ENCODE measurements at places on chromosomes 2 and 18.

- DNase-seq, result no peak
Observed at GRCh38 chr2:160499865-160500264, 6.3 kb upstream of the RBMS1 start.

GRCh38 chr2:75560768-75561565 is at the start of gene EVA1A:
TSS of gene EVA1A (minus strand) at chr2:75560939. CDS start at chr2:75518140, 42,799 bp downstream.
- peak; percentile 34 for DNase-seq

GRCh38 chr2:117738991-117739839 is 75.3 kb upstream of the DDX18 start:
- DNase-seq, result no peak

DNA sequence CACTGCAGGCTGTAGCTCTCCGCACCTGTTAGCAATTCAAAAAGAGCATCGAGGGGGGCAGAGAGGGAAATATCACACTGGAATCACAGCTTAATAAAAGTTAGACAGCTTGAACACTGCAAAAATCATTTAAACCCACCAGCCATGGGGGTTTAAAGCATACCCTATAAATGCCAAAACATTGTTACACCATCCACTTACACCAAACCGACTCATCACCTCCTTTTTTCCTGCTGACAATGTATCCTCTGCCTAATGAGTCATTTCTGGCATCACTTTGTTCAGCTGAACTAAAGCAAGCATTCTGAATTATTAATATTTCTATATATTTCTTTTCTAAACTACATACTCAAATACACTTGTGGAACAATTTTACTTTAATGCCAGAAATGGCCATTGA is 21.6 kb downstream of the MC4R start:
- no peak for DNase-seq

GRCh38 chr18:25420077-25420825 is 68.3 kb upstream of the ZNF521 start:
- DNase-seq, result no peak

GRCh38 chr2:185522472-185522871 is 216.1 kb upstream of the FSIP2 start:
- no peak for DNase-seq

DNA sequence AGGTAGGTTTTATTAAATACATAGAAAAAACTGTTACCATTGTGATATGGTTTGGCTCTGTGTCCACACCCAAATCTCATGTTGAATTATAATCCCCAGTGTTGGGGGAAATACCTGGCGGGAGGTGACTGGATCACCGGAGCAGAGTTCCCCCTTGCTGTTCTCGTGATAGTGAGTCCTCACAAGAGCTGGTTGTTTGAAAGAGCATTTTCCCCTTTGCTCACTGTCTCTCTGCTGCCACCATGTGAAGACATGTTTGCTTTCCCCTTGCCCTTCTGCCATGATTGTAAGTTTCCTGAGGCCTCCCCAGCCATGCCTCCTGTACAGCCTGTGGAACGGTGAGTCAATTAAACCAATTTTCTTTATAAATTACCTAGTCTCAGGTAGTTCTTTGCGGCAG is 352.7 kb upstream of the SLC39A10 start:
- DNase-seq, result no peak

DNA sequence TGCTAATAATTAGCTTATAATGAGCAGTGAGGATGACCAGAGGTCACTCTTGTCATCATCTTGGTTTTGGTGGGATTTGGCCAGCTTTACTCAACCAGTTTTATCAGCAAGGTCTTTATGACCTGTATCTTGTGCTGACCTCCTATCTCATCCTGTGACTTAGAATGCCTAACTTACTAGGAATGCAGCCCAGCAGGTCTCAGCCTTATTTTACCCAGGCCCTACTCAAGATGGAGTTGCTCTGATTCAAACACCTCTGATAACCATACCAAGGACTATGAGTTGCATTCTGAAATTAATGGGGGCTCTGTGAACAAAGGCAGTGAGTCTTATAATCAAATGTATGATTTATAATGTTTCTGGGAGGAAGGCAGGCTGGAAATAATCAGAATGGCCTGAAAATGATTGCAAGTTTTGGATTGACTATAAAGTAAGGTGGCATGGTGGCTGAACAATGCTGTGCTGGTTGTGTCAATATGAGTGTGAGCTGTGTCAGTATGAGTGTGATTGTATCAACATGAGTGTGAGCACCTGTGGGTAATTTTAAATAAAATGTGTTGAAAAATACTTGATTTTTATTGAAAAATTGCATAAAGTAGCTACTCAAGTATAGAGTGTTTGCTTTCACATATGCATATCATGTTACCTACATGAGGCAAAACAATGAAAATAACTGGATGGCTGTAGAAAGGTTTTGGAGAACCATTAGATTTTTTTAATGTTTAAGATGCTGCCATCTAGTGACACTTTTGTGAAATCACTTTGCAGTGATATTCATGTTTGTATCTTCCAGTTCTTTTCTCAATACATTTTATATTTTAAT is 103.0 kb downstream of the KYNU start:
- DNase-seq, result no peak

DNA sequence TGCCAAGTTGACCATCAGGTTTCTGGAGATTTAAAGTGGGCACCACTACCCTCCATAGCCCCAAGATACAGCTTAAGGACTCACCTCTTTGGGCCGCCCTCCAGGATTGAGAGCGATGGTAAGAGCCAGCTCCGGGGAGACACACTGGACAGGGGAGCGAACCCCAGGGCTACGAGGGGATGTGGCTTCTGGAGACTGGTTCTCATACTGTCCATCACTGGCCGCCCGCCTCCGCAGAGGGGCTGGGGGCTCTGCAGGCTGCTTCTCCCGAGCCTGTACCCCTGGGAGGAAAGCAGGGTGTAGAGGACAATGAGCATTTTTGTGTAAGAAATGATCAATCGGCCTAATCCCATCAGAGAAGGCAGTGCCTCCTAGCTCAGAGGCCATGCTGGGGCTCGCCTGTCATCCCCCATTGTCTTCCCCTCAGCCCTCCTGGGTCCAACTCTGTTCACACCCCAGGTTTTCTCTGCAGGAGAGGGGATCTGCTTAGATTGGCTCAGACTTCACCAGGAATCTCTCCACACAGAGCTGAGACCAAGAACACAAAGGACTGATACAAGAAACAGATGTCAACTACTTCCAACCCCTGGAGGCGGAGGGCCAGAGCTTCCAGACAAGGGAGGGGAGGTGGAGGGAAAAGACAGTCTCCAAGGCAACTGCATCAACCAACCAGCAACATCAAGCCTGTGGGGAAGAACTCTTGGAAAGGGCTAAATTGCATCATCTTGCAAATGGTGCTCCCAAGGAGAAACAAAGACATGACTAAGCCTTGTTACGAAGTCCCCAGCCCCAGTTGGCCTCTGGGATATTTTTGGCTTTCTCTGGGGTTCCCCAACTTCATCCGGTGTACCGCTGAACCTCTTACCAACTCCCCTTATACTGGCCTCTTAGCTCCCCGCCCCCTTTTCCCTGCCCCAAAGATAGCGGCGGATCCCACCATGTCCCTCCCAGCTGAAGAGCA is 166.6 kb downstream of the TNS1 start:
- DNase-seq, result peak; percentile 33

GRCh38 chr2:24359129-24360049 is 947 bp downstream of the ITSN2 start:
- DNase-seq, result no peak

- no peak for DNase-seq
Observed at GRCh38 chr2:26400723-26401122, 997 bp upstream of the DRC1 start.

- peak; percentile 76 for DNase-seq
Observed at GRCh38 chr2:156341452-156342253, 9.1 kb upstream of the NR4A2 start.

DNA sequence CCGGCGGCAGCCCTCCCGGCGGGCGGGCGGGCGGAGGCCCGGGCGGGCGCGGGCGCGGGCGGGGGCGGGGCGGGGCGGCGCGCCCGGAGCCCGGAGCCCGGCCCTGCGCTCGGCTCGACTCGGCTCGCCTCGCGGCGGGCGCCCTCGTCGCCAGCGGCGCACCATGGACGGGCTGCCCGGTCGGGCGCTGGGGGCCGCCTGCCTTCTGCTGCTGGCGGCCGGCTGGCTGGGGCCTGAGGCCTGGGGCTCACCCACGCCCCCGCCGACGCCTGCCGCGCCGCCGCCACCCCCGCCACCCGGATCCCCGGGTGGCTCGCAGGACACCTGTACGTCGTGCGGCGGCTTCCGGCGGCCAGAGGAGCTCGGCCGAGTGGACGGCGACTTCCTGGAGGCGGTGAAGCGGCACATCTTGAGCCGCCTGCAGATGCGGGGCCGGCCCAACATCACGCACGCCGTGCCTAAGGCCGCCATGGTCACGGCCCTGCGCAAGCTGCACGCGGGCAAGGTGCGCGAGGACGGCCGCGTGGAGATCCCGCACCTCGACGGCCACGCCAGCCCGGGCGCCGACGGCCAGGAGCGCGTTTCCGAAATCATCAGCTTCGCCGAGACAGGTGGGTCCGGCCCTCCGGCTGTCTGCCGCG is at the start of gene INHBB:
Gene INHBB, plus strand, starts transcription at position 111 of the 641 bp plus-strand sequence. Its CDS starts 53 bp downstream, at position 164.
- DNase-seq, result no peak

DNA sequence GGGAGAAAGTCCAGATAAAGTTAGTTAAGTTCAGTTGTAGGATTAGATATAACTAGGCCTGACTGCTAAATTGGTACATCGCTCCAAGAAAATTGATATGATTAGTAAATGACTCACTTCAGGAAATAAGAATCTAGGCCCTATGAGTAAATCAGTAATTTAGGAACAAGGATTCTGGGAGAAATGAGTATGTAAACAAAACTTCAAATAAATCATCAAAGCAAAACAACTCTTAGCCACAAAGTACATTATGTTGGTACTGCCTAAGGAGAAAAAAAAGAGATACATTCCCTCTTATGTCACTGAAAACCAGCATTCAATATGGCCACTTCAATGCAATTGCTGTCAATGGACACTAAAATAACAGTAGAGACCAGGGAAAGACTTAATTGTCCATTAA is 529.1 kb downstream of the ZNF804A start:
- DNase-seq, result no peak

- no peak for DNase-seq
Observed at GRCh38 chr2:240876475-240877251, 8.0 kb downstream of the AGXT start.

GRCh38 chr18:59049721-59050660 is 89.7 kb upstream of the SEC11C start:
- no peak for DNase-seq

GRCh38 chr2:149825473-149825872 is 237.9 kb upstream of the MMADHC start:
- no peak for DNase-seq

DNA sequence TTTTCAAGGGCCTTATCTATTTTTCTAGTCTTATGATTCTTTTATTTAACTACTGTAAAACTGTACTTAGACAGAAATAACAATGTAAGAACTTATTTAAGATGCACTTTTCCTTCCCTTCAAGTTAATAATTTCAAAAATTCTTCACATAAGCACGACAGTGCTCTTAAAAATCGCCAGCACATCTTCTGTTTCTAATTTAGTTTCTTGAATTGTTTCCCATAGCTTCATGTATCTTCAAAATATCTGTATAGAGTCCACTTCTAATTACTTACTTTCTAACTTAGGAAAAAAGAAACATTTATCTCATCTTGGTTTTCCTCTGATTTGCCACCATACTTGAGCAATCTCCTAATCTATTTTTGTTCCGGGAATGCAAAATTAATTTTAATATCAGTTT is 196.1 kb downstream of the BABAM2 start:
- DNase-seq, result no peak

DNA sequence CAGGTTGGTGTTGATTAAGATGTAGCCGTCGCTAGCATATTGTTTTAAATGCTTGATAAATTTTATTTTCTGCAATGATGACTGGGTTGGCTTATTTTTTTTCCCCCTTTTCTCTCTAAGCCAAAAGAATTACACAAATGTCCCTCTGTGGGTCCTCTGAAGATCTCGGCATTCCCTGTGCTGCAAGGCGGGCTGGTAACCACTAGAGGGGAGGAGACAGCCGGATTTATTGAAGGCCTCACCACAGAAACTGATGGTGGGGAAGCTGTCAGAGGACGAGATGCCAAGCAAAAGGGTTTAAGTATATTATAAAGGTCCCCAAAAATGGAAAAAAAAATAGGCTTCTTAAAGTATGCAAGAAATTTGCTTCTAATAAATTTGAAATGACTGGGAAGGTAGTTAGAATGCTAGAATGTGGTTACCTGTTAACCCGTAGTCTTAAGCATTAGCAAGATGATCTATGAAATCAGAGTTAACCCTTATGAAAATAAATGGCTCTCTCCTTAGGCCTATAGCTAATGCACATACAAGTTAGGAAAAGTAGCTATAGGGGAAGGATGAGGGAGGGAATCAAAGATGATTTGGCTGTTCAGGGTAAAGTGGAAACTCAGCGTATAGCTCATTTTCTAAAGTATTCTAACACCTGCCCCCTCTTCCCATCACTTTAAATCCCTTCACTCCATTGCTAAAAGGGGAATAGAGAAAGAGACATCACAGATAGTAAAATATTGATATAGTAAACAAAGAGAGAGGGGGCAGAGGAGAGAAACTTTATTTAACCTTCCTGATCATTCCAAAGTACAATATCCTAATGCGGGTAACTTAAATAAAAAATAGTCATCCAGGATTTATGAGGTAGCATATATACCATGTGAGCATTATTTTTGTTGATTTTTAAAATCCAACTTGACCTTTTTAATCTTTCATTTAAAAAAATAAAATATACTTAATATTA is 894.5 kb upstream of the POU3F3 start:
- DNase-seq, result peak; percentile 51

GRCh38 chr2:201401815-201402214 is 44.7 kb upstream of the FLACC1 start:
- DNase-seq, result no peak

GRCh38 chr2:171509945-171510731 is 12.1 kb upstream of the CYBRD1 start:
- DNase-seq, result no peak

GRCh38 chr2:145094370-145094769 is 574.5 kb upstream of the ZEB2 start:
- DNase-seq, result no peak

DNA sequence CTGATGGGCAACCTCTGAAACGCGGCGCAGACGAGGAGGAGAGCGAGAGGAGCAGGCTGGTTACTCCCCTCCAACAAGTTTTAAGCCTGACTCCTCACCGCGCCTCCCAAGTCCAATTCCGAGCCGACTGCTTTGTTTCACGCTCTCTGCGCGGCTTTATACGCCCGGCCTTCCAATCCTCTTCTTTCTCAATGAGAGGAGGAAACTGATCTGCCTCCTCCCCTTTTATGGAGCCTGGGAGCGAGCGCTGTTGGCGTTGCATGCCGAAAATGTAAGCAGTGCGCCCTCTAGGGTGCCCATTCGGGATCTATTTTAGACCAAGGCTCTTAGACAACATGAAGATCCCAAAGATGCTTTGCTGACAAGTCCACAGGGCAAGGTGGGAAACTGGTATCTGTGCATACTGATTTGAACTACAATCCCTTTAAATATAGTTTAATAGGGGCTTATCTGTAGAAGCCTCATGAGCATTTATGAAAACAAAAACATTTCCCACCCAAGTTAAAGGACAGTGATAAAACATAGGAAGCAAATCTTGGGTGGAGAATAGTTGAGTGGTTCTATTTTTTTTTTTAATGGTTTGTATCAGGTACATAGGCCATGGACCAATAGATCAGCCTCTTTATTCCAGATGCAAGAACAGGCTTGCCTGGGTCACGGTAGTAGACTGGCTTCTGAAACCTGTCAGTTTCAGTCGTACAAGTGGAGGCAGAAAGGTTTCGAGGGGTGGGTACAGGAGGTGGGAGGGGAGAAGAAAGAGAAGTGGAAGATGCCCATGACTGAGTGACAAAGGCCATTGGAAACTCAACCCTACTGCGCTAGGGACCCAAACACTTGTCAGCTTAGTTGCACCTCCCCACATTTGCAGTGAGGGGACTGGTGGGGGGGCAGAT is at the start of gene RND3:
Gene RND3, minus strand, starts transcription at position 131 of the 893 bp plus-strand sequence. CDS start 250 bp downstream, outside the sequence.
- DNase-seq, result peak; percentile 95

GRCh38 chr2:8408560-8409460 is 273.0 kb upstream of the ID2 start:
- DNase-seq, result no peak
